ENCODE measurements at places on chromosomes 1 and 21.

- no peak for DNase-seq
These were observed 7.6 kb downstream of the FAM151A start for GRCh38 chr1:54615531-54616279.

- no peak for DNase-seq
These were observed 74.8 kb downstream of the SERINC2 start for GRCh38 chr1:31487721-31488293.

GRCh38 chr21:30329203-30329875 lies 8.2 kb downstream of the KRTAP27-1 start:
- DNase-seq, result no peak

DNA sequence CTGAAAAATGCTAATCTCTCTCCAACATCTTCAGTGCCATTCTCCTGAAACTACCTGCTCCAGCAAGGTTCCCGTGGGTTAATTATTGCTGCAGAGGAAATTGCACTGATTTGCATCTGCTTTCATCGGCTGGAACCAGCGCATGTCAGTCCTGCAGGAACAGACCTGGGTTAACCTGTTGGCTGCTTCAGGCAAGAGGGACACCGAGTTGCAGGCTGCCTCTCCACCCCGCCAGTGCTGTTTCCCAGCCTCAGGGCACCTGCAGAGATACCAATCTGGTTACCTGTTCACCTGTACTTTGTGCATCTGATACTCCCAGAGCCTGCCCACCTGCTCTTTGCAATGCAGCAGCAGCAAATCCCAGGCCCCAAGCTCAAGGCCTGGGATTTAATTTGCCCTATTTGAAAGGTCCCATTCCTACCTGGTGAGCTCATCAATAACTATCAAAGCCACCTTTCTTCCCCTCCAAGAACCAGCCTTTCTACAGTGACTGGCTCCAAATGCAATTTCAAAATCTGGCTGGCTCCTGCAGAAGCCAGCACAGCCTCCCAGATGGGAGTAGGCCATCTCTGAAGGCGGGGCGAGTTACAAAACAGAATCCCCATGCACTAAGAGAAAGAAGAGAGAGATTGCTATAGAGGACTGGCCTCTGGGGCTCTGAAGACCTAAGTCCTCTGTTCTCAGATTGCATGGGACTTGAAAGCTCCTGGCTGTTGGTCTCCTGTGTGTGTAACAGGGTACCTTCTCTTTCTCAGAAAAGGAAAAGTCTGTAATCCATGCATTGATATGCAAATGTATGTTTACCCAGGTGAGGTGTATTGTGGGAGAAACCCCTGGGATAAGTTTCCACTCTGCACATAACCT lies 67.8 kb downstream of the TOMM20 start:
- no peak for DNase-seq

DNA sequence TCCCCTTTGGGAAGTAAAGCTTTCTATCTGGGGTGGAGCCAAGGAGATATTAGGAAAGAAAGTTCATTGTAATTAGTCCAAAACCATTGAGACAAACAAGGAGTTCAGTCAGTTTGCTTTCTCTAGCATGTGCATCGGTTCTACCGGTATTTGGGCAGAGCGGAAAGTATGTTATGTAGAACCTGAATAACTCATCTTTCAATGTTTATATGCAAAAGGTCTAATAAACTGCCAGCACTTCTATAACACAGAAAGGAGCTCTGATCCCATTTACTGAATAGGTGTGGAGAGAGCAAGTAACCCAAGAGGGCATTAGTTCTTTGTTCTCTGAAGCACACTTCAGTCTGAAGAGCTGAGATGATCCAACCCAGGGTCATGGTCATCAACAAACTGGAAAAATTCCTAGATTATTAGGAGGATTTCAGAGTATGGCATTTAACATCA lies 3.5 kb downstream of the TGFB2 start:
- DNase-seq, result no peak

- no peak for DNase-seq
These were observed 71.4 kb downstream of the SYT6 start for GRCh38 chr1:114082304-114082630.

DNA sequence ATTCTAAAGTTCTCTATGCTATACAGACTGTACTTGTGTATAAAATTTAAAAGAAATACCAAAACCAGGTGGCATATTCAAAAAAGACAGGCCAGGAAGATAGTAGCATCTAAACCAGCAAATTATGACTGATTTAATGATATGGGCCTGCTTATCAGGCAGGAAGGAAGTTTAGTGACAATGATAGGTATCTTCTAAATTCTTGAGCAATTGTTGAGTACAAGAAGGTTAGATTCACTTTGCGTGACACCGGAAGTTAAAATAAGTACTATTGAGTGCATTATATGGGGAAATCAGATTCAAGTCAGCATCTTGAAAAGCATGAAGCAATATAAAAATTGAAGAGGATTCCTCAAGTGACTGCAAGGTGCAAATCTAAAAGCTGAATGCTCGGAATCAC lies 186.8 kb upstream of the RGS18 start:
- no peak for DNase-seq

DNA sequence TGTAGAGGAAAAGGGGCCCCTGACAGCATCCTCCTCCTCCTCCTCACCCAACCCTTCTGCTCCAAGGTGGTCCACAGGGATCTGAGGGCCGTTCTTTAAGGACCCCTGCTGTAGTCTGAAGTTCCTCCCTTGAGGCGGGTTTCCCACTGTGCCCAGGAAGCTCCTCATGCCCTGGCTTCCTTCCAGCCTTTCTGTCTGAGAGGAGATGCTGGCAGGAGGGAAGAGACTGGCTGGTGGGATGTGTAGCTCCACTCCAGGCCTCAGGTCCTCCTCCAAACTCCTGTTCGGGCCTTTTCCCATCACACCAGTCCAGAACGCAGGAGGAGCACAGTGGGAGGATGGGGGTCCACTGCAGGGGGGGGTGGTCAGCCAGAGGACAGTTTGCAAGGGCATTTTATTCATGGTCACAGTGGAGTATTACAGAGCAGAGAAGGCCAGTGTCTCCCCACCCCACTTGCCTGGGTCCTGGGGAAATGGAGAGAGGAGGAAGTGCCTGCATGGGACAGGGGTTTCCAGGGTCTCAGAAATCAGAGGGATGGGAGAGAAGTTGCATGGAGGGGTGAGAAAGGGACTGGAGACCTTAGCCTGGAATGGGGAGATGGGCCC lies 7.8 kb downstream of the ETV3L start:
- DNase-seq, result no peak

DNA sequence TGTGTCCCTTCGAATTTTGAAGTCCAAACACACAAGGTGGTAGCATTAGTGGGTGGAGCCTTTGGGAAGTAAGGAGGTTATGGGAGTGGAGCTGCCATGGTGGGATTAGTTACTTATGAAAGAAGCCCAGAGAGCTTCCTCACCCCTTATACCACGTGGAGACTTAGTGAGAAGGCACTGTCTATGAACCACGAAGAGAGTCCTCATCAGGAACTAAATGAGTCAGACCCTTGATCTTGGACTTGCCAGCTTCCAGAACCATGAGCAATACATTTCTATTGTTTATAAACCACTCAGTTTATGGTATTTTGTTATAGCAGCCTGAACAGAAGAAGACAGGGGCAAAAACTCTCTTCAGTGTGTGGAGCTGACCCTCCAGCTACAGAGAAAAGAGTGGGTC lies 259.3 kb upstream of the AJAP1 start:
- DNase-seq, result no peak
